Kidney epithelial cell (primary cell): ENCODE measurements at places on chromosomes 3 and 15.
A peak's percentile ranks its signal among the peaks of the same experiment; 100 is the strongest.

DNA sequence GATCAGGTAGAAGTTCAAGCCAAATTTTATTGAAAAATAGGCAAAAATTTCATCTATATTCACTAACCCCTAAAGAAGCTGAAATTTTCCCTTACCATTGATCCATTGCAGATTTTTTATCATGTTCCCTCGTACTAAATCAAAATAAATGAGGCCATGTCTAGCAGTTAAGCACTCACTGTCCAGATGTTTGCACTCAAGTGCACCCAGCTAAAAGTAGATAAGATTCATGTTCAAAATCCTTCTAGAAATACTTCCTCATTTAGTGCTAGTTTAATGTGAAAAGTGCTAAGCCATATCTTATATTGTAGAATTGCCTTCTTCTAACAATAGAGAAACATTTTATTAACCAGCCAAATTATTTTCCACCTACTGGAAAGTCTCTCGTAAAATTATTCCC lies 164.7 kb upstream of the UBE2E2 start:
- no peak for DNase-seq

DNA sequence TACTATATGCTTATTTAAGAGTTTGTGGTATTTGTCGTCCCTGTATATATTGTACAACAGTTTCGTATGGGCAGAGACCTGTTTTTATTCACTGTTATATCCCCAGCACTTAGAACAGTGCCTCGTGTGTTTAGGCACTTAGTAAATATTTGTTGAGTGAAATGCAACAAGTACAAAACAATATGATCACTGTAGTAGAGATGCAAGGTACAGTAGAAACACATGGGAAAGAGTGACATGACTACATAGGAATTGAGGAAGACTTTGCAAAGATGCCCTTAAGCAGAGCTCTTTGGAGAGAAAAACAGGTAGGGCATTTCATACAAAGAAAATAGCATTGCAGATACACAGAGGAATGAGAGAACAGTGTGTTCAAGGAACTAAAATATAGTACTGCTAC lies 18.3 kb downstream of the RASA2 start:
- no peak for DNase-seq

- DNase-seq, result no peak
These were observed at the start of gene REC114 for GRCh38 chr15:73442968-73443367. REC114 (plus strand) TSS chr15:73443164; CDS start chr15:73443186, 22 bp downstream.

DNA sequence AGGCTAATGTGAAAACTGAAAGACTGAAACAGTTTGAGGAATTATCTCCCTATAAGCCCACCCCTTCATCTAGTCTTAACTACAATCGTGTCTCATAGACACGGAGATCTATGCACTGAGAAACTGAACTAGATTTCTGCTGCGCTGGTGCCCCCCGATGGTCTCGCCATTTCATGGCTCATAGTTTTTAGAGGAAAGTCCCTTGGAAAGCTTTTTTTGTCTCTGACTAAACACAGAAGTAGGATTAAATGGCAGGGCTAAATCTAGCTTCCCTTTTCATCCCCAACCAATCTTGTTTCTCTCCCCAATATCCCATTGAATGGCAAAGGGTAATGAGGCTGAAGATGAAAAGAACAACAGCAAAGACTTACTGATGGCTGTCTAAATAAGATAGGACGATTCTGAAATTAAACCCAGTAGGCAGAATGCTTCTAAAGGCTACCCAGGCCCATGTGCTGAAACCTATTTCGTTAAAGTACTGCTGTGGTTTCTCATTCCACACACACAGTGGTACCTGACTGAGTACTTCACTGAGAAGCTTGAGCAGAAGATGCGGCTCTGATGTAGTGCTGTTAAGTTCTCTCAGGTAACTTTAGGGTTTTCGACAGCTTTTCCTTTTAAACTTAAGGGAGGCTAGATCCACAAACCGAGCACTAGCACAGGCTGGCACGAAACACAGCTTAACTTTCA lies 142.7 kb downstream of the GADL1 start:
- DNase-seq, result no peak

- no peak for DNase-seq
These were observed 67.7 kb downstream of the ARHGEF26 start for GRCh38 chr3:154188846-154189245.

DNA sequence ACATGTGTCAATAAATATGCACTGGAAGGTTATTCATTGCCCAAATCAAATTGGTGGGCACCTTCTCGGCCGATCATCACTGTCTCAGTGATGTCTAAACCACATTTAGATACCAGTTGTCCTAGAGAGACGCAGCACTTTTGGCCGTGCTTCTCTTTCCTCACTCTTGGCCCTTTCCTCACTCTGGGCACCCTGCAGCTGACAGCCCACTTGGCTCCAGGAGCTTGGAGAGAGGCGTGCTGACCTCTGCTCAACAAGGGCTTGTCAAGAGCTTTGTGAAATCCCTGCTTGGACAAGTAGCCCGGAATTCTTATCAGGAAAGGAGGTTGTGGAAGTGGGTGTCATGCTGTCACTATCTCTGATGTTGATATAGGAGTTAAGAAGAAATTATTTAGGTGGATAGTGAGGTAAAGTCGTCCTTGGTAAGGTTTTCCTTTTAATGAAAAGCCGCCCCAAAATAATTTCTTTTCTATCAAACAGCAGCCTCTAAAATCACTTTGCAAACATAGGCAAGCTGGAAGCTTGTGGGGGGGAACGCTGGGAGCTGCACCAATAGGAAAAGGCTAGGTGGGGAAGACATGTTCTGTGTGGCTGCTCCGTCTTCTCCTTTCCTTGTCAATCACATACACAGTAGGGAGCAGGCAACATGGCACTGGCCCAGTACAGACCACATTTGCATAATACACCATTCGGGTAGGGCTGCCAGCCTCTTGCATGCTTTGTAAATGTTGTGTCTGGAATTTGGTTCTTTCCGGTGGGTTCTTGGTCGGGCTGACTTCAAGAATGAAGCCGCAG lies 126.8 kb upstream of the UBE3A start:
- DNase-seq, result no peak

DNA sequence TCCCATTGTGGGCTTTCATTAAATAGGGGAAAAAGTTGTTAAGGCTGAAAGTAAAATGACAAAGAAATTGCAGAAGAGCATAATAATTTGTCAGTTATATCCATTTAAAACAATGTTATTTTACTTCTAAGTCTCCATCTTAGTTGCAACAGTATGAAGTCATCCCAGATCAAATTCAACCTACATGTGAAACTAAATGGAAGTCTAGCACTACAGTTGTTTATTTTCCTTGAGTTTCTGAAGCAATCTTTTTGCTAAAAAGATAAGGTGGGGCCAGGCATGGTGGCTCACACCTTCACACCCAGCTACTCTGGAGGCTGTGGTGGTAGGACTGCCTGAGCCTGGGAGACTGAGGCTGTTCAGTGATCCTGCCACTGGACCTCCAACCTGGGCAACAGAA lies 80.2 kb downstream of the DPH6 start:
- DNase-seq, result no peak

- peak; percentile 34 for DNase-seq
These were observed 31.6 kb upstream of the FAM174B start for GRCh38 chr15:92687195-92687602.

DNA sequence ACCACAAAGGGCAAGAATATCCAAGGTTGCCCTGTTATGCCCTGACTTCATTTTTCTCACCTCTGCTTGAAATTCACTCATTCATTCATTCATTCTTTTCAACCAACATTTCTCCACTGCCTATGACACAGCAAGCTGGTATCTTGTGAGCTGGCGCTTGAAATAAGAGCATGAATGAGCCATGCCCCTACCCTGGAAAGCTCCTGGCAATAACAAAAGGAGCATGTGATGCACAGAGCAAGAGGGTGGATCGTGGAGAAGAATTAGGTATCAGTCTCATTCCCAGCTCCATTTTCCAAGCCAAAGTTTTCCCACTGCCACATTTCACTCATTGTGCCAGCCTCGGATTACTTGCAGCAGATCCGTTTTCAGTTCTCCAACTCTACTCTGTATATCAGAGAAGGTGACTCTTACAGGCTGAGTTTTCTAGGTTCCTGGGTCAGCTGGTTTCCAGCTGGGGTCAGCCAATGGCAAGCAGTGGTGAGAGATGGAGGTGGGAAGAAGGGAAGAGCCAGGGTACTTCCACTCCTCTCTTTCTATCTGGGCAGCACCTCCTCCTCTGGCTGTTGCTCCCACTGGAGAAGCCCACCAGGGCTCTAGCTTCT lies 144.8 kb downstream of the SUCLG2 start:
- no peak for DNase-seq

DNA sequence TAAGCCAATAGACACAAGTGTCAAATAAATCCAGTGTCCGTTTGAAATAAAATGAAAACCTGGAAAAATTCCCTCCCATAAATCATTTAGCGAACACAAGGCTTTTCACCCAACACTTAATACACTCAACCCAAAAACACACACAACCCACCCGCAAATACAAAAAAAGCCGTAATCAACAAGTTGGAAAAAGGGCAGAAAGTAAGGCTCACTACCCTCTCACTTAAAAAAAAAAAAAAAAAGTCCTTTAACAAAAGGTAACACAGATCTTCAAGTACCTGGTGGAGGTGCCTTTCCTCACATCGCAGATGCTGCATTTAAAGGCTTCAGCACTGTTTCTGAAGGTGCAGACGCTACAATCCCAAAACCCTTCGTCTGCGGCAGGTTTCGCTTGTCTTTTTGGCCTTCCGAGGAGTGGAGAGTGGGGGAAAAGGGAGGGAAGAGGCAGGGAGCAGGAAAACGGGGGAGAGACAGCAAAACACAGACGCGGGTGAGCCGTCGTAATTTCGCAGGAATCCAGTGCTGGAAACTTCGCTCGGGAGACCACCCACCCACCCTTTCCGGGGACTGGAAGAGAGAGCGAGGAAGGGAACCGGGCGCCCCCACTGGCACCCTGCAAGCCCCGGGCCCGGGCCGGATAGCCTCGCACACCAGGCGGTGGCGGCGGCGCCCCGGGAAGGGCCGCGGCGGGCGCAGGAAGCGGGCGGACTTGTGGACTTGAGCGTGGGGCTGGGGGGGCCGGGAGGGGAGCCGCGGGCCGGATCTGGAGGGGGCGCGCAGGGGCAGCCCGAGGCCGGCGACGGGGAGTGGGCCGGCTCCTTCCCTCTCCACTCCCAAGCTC lies 401.8 kb downstream of the SHQ1 start:
- DNase-seq, result no peak

DNA sequence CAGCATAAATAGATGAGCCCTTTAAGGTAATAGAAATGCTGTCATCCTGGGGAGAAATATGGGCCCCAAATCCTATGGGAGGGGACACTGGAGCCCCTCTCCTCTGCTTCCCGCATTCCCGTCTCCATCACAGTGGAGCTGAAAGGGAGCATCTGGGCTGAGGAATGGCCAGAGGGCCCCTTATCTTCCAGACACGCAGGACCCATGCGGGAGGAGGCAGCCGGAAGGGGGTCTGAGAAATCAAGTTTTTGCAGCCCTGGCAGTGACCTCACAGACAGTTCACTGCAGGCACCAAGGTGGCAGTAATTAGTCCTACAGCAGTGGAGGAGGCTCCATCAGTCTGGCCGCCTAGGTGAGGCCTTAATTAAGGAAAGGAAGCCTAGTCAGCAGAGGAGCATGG lies 80.2 kb downstream of the RAB11A start:
- no peak for DNase-seq

DNA sequence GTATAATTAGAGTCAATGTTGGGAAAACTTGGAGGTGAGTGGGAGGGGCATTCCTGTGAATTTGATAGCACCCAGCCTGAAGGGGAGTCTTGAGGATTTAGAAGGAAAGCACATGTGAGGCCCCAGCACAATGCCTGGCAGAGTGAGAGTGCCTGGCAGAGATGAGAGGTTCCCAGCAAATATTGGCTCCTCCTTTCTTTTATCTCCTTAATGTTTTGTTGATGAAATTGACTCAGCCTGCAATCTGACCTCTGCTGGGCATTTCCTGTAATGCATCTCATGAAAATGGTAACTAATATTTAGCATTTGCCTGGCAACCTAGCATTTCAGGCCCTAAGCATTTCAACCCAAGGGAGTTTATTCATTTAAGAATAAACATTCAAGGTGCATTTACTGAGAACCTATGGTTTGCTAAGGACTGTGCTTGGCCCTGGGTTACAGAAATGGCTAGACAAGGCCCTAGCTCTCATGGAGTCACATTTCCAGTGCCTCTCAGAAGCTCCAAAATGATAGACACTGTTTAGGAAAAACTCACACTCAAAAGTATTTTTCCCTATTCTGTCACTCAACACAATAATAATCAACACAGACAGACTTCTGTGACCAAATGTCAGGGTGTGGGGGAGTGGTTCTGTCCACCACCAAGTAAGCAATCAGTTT lies 19.0 kb downstream of the PDHB start:
- no peak for DNase-seq
